ENCODE measurements at places on chromosomes 11 and 22.

DNA sequence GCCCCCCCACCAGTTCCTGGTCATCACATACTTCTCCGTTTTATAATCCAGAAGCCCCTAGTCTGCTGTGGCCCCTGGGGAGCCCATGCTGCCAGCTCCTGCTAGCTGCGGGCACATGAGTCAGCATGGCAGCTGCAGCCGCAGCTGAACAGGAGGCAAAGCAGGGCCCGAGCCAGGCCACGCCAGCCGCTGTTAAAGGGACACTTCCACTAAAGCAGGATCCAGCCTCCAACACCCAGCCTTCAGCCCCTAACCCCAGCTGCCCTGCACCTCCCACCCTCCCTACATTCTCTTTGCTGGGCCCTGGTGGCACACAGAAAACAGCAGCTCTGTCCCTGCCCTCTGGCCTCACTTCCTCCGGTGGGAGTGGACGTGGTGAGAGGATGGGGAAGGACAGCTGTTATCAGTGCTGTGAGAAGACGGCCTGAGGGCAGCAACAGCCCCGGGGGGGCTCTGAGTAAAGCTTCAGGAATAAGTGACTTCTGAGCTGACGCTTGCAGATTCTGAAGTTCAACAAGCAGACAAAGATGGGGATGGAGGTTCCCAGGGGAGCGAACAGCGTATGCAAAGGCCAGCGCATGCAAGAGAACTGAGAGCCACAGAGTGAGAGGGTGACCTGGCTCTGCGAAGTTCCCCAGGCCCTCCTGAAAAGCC is 688 bp upstream of the LRRC74B start:
- DNase-seq = peak; percentile 41

- no peak for DNase-seq
Measured at GRCh38 chr11:73334384-73335203, 26.5 kb downstream of the ARHGEF17 start.

- peak; percentile 44 for DNase-seq
Measured at GRCh38 chr22:32661737-32662586, 139.5 kb upstream of the TIMP3 start.

- peak; percentile 57 for DNase-seq
Measured at GRCh38 chr11:103773059-103773458, 263.4 kb upstream of the DDI1 start.

DNA sequence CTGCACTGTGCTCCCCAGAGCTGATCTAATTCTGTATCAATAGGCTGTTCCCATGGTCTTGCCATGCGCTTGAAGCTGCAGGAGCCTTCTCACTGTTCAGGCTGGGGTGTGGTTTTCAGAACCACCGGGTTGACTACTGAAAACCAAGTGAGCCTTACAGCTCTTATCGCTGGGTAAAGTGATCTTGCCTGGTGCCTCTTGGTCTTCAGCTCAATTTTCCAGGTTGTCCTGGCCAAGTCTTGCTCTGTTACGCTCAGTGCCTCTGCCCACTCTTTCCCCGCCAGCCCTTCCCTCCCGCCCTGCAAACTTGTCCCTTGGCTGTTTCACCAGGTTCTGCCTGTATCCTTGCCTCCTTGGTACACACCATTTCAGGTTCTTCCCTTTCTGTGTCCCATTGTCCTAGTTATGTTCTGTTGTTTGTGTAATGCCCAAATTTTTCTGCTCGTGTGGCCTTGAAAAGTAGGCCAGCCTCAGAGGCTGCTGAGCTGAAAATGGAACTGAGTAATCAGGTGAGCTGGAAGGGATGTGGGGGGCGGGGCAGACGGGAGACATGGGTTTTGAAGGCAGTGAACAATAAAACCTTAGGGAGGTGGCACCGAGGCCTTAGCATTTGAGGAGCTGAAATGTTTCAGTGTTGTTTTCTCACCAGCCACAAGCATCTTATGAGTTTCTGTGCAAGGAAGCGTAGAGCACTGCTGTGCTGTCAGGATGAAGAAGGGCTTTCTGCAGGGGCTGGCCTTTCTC is 11.2 kb downstream of the PEX26 start:
- no peak for DNase-seq

DNA sequence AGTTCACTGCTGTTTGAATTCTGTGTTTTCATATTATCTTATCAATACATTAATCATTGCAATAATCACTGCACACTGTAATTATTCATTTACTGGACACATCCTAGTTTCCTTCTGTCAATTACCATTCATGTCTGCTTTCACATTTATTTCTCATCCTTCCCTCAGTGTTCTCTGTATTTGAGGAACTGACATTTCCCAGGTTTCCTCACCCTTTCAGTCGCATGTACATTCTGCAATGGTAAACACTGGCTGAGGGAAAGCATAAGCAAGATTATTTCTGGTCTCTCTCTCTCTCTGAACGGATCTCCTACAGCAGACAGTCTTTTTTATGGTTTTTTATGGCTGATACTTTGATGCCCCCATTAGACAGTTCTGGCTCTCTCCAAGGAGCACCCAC is 4.2 kb upstream of the HBD start:
- DNase-seq = no peak

DNA sequence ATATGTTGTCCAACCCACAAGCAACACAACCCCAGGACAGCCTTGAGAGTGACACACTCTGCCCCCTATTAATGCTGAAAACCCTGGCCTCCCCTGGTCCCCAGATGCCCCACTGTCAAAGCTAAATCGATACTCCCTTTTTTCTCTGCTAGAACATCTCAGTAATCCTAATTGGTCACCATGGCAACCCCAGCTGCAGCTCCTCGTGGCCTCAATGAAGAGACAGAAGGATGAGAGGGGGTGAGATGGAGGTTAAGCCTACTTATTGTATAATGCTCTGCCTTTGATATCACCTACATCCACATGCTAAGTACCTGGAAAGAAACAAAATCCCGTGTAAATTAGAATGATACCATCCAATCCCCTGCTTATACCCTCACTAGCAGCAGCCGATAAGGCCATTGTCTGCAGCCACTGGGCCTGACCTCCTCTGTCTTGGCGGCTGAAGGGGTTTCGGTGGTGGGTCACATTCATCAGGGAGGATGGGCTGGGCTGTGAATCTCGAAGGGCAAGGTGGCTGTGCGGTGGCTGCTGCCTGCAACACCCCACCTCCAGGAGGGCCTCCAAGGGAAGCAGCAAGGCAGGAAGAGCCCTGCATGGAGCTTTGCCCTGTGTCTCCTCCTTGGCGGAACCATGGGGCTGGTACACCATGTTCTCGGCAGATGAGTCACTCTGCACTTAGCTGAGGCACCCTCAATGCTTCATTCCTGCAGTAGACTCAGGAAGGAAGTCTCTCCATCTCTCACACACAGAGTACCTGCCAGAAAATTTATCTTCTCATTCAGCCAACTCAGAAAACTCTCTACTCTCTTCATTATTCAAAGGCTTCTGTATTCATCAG is 399.5 kb downstream of the BUD13 start:
- no peak for DNase-seq

GRCh38 chr22:33025675-33026074 is 32.5 kb downstream of the SYN3 start:
- no peak for DNase-seq

GRCh38 chr11:2204361-2205213 is 33.0 kb upstream of the TH start:
- DNase-seq = no peak

GRCh38 chr11:131218542-131218941 is 151.9 kb upstream of the NTM start:
- DNase-seq = no peak

DNA sequence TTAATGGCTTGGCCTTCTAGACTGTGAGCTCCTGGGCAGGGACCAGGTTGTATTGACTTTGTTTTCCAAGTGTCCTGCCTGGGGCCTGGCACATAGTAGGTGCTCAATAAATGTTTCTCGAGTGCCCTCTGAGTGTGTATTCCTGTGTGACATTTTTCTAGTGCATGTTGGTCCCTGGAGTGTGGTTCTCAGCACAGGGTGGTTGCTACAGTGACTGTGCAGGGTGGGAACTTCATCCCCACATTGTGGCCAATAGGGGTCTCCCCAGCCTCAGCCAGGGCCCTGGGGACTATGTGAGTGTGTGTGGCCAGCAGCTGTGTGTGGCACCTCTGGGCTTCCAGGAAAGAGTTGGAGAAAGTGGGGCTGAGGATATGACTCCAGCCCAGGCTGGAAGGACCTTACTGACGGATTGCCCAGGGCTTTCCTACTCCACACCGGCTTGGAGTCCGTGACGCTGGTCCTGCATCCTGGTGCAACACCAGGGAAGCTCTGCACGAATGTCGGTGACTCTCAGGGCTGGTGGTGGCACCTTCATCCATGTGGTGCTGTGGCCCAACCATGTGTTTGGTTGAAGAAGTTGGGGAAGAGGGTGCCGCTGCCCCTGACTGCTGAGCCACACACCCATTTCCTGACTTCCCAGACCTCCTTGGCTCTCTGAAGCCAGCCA is 9.0 kb upstream of the MARK2 start:
- no peak for DNase-seq

DNA sequence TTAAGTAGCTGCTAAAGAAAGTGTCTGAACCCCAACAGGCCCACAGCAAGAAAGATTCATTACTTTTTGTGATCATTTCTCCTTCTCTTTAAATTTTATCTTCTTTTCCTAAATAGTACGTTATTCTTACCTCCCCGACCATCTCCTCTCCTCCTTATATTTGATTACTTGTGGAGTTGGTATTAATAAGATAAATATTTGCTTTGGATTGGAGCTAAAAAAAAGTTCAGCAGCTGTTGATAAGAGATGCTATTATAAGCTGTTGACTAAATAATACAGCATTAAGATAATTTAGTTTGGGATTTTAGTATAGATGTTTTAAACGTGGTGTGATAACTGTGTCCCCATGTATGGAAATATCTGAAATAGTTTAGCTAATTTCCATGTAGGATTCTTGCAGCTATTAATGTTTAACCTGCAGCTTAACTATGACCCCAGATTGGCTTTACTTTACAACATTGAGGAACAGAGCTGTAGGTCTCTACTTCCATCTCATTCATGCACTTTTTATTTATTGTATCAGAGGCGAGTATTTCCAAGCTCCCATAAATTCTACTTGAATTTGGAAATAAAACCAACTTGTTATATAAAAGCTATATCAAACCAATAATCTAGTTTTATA is 37.8 kb downstream of the ZNF143 start:
- DNase-seq = no peak

- no peak for DNase-seq
Measured at GRCh38 chr11:75576017-75576416, 14.0 kb downstream of the SERPINH1 start.

DNA sequence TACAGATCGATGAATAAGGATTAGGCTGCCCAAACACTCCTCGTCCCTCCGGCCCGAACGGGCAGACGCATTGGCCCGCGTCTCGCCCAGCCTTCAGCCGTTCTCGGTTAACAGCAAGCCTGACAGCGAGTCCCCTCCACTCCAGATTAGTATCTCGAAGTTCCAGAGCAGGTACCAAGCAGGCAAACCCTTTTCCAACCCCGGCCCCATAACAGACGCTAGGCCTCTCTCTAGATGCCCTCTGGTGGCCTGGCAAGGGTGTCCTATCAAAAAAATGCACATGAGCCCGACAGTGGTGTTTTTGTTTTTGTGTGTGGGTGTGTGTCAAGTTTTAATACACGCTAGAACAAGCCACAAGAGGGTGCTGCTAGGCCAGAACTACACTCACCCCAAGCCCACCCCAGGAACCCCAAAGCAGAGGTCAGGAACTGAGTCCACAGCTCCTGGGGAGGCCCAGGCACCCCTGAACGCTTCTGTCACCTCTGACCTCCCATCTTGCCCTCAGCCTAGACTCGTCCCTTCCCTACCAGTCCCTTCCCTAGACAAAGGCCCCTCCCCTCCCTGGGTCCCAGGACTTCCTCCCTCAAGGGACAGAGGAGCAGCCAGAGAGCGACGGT is 658 bp upstream of the ARFGAP2 start:
- no peak for DNase-seq

DNA sequence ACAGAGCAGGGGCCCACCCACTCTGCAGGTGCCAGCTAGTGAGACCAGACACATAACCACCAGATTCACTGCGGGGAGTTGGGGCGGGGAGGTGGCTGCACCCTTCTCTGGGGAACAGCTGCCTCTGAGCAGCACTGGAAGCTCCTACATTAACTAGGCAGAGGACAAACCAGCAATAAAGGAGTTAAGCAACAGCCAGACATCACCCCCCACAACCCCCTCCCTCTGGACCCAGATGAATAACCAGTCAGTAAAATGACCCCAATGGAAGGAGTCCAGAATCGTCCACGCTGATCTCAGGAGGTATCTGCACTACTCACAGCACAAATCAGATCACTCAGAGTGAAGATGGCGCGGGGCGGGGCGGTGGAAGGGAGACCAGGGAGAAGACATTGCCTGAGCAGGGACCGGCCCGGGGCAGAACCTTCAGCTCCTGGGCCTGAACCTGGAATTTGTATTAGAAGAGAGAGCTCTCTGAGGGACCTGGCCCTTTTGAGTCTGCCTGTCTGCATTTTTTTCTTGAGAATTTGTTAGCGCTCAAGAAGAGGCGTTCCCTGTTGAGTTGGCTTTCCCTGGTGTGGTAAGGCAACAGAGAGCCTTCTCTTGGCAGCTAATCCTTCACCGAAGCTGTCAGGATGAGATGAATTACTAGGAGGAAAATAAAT is 125.5 kb upstream of the NCAM1 start:
- DNase-seq = no peak

DNA sequence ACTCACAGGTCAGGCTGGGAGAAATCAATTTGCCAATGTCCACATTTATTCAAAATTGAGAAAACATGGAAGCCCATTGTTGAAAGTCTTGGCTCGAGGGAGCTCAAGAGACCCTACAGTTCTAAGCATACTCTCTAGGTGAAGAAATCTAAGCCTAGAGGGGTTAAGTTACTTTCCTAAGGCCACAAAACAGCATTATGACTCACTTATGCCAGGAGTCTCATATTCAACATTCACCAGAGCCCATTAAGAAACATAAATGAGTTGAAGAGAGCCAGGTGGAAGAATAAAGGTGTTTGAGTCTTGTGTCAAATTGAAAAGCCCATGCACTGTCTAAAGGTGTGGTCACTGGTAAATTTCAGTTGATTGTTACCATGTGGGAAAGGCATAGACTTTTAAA is 108.1 kb downstream of the INSC start:
- no peak for DNase-seq

- no peak for DNase-seq
Measured at GRCh38 chr11:100712583-100712982, 25.5 kb downstream of the ARHGAP42 start.

- DNase-seq = no peak
Measured at GRCh38 chr22:39815932-39816331, 77.6 kb downstream of the ENTHD1 start.

- DNase-seq = peak; percentile 87
Measured at GRCh38 chr11:86116386-86116726, 47.5 kb upstream of the PICALM start.

GRCh38 chr11:72741429-72741833 is 10.8 kb downstream of the ARAP1 start:
- no peak for DNase-seq

GRCh38 chr11:35347921-35348331 is 71.4 kb downstream of the SLC1A2 start:
- peak; percentile 75 for DNase-seq

Measured in AG04449 (cell line).